ENCODE measurements at places on chromosomes 5 and 9.

DNA sequence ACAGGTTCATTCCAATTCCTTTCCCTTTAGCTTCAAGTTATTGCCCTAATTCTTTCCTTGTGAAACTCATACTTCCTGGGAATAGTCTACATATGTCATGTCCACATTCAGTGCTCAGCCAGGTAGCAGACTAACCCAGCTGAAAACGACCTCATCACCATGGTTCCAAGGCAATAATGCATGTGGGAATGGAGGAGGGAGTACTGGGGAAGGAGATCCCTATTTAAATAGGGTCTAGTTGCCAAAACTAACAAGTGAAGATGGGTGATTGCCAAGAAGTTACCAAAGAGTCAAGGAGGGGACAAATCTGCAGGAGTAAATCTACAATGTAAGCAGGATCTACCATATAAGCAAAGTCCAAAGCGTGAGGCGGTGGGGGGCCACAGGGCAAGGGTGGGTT, 47.3 kb upstream of the MCTP1 start:
- DNase-seq: no peak

GRCh38 chr9:84953797-84954705, 284.5 kb downstream of the NTRK2 start:
- DNase-seq: no peak

DNA sequence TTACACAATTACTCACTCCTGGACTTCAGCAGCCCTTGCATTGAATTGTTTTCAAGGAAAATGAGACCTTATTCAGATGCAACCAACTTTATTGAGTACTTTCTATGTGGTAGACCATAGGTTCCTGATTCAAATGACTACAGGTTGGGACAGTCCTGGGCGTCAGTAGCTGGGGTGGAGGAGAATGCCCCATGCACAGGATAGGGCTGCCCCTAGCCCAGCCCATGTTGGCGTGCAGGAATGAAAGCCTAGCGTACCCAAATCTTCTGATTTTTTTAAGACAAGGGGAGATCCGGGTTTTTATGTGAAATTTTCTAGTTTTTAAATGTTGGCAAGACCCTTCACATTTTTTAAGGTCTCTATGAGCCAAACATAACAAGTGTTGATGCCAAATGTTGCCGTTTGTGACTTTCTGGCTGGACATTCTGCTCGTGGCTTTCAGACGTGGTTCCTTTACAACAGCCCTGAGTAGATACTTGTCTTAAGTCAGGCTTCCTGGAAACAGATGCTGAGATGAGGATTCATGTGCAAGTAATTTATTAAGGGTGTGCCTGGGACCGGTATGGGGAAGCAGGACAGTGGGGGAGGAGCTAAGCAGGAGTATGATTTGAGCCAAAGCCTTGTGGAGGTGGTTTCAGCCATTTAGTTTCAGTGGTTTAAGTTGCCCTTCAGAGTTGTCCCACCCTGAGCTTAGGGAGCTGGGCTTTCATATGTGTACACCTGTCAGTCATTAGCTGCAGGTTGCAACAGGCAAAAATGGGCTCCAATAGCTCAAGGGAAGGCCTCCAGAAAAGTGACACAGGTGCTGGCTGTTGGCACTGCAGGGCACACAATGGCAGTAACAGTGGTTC, 154.1 kb downstream of the NTRK2 start:
- no peak for DNase-seq

DNA sequence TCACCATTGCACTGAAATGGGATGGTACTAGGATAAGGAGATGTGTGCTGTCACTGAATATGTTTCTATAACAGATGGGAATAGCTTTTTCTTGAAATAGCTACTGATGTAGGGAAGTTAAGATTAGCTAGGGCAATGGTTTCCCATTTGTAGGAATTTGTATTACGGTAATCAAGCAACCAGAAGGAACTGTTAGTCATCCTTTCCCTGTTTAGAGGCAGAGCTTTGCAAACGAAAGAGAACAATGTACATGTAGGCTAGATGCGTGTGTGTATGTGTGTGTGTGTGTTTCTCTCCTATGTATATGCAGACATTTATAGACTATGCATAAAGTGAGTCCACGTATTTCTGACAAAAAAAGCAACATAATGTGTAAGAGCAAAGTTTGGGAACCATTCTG, 171.9 kb upstream of the GRIA1 start:
- no peak for DNase-seq

DNA sequence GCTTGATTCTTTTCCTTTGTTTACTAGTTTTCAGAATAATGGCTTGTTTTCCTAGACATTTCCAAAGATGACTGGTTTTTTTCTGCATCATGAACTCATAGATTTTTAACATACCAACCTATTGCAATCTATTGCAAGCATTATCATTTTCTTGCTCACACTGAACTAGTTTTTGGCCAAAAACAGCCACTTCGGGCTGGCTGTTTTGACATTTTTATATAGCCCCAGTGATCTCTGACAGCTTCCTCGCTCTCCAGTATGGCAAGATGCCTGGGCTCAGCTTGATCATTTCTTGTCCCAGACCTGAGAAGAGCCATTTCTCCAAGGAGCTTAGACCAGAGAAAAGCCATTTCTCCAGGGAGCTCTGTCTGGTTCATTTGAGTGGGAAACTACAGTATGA, 94.3 kb upstream of the MAMDC2 start:
- DNase-seq: no peak

GRCh38 chr9:15942831-15943424, 390.1 kb downstream of the CCDC171 start:
- no peak for DNase-seq

GRCh38 chr5:158876263-158876942, 223.3 kb downstream of the EBF1 start:
- DNase-seq: no peak

DNA sequence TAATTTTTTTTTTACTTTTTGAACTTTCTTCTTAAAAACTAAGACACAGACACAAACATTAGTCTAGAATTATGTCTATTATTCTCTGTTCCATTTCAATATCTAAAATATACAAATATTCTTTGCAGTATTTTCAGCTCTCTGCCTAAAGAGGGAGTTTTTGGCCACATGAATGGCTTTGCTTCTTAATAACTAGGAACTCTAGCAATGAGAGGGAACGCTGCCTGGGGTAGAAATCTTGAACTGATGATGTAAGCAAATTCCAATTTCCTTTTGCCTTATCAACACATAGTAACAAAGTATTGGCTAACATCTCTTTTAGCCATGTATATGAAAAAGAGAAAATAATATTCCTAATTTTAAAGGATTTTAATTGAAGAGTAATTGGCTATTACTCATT, 51.9 kb downstream of the SLC25A46 start:
- DNase-seq: no peak

- no peak for DNase-seq
These were observed 17.6 kb upstream of the LCP2 start for GRCh38 chr5:170315154-170315553.

DNA sequence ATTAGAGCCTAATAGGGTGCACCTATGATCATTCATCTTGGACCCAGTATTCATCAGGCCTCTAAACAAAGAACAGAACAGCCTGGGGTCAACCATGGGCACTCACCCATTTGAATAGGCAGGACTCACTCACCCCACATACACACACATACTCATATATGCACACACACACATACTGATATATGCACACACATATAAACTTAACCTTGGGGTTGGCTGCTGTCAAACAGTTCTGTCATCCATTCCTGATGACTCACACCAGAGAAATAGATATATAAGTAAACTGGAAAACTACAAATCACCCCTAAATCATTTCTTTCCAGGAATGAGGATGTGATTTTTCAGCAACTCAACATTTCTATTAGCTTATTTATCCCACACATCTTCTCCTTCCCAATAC, 51.3 kb downstream of the ARL15 start:
- DNase-seq: no peak

DNA sequence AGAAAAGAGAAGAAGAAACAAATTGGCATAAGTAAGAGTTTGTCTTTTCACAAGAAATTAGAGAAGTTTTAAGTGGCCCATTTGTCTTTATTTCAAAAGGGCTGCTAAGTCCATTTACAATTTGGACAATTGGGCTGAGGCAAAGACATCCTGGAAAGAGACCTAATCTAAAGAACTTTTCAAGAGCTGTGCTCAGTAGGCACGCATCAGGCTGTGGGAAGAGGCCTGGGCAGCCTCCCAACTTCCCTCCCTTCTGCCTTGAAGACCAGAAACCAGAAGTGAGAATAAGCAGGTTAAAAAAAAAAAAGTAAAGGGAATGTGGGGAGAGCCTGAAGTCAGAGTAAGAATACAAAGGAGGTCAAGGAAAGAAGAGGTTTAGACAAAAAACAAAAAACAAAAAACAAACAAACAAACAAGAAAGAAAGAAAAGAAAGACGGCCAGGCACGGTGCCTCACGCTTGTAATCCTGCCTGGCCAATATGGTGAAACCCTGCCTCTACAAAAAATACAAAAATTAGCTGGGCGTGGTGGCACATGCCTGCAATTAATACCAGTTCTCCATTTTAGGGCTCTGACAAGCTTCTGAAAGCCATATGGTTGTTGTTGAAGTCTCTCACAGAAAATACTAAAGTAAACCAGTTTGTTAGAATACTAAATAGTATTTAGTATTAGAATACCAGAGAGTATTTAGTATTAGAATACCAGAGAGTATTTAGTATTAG, 48.0 kb upstream of the CEP78 start:
- DNase-seq: no peak

- no peak for DNase-seq
These were observed 29.9 kb downstream of the RUSC2 start for GRCh38 chr9:35519692-35520363.

DNA sequence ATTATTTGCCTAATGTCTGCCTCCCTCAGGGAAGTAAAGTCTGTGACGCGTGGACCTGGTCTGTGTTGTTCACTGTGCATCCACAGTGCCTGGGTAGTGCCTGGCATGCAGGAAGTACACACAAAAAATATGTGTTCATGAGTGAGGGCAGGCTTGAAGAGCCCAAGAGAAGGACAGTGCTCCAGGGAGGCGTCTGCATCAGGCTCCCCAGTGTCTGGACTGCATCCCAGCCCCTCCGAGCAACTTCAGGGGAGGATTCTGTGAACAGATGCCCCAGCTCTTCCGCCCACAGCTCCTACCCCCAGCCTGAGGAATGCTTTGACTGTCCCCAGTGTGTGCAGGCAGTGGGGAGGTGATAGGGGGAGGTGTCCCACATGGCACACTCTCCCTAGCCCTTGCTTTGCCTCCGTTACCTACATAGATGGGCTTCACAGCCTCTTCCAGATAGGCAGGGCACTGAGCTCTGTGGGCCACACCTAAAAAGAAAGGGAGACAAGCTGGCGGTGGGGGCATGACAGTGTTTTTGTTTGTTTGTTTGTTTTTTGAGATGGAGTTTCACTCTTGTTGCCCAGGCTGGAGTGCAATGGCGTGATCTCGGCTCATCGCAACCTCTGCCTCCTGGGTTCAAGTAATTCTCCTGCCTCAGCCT, 25.4 kb downstream of the IRF1 start:
- no peak for DNase-seq

- no peak for DNase-seq
These were observed 16.4 kb downstream of the PPP3R2 start for GRCh38 chr9:101578378-101578777.

GRCh38 chr5:128135286-128135685, 51.7 kb downstream of the SLC12A2 start:
- no peak for DNase-seq

Data from NCI-H2081 treated with DMSO at 0.1 percent for 48 hours (cell line).